Right ventricle myocardium inferior (tissue), 1 donor: ENCODE measurements at places on chromosomes 12 and 14. TPM values are rescaled to one million over a fixed set of nuclear protein-coding genes. Genes with fewer than 3 reads are reported as not detected.

DNA sequence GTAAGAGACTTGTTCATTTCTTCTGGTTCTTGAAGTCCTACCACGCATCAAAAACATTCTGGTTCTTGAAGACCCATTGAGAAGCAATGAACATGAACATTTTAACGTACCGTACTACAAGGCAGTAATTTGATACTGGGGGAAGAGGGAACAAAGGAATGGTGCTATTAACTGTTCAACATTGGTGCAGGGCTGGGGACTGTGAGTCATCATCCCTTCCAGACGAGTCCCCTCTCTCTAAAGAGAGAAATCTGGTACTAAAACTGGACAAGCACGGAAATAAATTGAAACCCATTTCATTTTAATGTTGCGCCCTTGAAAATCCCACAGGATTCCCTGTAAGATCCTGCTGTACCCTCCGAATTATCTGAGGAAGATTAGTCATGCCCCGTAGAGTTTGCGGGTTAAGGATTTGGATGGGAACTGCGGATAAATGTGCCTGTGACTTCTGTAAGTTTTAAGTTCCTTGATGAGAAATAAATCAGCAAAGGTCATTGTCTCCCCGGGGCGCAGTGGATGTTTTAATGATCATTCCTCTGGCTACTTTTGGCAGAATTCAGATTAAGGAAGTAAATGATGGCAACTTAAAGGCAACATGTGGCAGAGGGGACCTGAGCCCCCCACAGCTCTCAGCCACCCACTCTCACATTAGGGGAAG is 78.6 kb downstream of the KCNK13 start:
- DNase-seq: no peak

GRCh38 chr14:103537175-103537990 is 8.4 kb downstream of the TRMT61A start:
- peak; percentile 60 for DNase-seq

- no peak for DNase-seq
Measured at GRCh38 chr14:33932033-33932432, 18.8 kb downstream of the EGLN3 start.

- no peak for DNase-seq
Measured at GRCh38 chr12:116927244-116927940, 16.6 kb downstream of the FBXW8 start.

GRCh38 chr14:76375947-76376404 is at the start of gene ESRRB:
Gene ESRRB (plus strand): TSS chr14:76376137. CDS start chr14:76376402, 265 bp downstream.
- DNase-seq: no peak

DNA sequence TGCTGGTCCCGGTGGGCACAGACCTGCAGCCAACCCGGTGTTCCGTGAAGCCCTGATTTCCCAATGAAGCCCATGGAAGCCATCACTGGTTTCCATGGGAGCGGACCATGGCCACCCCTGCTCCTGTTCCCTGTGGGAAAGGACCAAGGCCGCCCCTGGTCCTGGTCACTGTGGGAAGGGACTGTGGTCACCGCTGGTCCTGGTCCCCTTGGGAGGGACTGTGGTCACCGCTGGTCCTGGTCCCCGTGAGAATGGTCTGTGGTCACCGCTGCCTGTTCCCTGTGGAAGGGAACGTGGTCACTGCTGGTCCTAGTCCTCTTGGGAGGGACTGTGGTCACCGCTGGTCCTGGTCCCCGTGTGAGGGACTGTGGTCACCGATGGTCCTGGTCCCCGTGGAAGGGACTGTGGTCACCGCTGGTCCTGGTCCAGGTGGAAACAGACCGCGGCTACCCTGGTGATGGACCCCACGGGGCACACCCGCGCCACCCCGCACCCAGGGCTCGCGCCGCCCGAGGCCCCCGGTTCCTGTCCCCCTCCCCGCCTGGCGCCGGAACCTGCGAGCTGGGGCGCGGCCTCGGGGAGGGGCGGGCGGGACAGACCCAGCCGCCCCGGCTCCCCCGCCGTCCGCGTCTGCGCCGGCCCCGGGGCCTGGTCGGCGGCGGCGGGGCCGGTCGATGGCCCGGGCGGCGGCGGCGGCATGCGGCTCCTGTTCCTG is at the start of gene GLT1D1:
TSS of gene GLT1D1 (plus strand) at position 594 of the 715 bp plus-strand sequence. CDS start at position 698, 104 bp downstream.
- no peak for DNase-seq

- no peak for DNase-seq
Measured at GRCh38 chr12:19095331-19095730, 34.2 kb upstream of the PLEKHA5 start.

- no peak for DNase-seq
Measured at GRCh38 chr14:26687301-26687837, 89.5 kb upstream of the NOVA1 start.

GRCh38 chr12:50041062-50041860 is 16.0 kb upstream of the RACGAP1 start:
- DNase-seq: no peak

DNA sequence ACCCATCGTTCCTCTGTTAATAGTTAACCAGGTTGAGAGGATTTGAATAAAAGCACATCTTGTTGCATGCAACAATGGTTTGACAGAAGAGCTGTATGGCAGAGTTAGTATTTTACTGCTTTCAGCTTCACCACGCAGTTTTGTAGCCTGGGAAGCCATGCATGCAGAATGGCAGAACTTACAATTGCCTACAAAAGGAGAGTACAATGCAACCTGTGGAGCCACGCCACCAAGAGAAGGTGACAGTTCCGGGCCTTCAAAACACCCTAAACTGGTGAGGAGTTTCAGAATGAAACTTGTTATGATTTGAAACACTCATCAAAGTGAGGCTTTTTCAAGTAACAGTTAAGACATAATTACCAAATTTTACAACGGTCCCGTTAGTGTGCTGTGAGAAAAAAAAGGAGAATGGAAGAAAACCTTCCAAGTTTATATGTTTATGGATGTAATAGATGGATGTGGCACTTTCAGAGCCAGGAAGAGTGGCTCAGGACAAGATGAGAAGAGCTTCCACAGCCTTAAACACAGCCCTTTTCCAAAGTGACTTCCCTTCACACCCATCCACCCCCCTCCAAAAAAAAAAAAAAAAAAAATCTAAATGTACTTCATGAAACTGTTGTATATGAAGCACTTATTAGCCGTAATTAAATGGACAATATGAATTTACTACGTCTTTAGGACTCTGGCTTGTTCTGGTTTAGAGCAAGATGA is 158.7 kb downstream of the EGLN3 start:
- no peak for DNase-seq

DNA sequence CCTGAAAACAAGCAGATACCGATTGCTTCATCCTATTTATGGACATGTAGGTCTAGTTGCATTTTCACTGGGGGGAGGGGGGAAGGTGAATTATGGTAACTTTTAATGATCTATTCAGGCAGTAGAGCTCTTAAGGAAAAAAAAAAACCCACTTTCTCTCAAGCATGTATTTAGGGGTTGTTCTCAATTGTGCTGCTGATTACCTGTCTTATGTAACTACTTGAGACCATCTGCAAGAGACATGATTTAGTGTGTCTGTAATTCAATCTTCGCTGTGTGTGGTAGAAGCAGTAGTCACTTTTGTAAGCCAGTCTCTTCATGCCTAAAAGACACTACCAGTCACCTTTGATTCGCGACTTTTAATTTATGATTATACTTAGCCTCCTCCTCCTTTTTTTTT is 8.9 kb downstream of the CALM1 start:
- no peak for DNase-seq

DNA sequence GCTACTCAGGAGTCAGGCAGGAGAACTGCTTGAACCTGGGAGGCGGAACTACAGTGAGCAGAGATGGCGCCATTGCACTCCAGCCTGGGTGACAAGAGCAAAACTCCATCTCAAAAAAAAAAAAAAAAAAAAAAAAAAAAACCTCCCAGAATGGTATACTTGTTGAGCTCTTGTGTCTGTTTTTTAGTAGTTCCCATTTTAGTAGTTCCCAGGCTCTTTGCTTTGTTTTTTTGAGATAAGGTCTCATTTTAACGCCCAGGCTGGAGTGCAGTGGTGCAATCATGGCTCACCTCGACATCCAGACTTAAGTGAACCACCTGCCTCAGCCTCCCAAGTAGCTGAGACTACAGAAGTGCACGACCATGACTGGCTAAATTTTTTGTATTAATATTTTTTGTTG is 13.4 kb downstream of the ATXN2 start:
- DNase-seq: no peak

- no peak for DNase-seq
Measured at GRCh38 chr12:80509781-80510556, 65.9 kb downstream of the PTPRQ start.

GRCh38 chr14:67883717-67884116 is 64.1 kb downstream of the RAD51B start:
- DNase-seq: no peak

SLC41A2 gene
- 3.9 TPM for total RNA-seq

SLC10A1 gene
- total RNA-seq: not detected

MSI1 gene
- 6.4 TPM for total RNA-seq

SRRM4 gene
- total RNA-seq: 0.43 TPM

AQP6 gene
- total RNA-seq: not detected

SCN8A gene
- total RNA-seq: 0.24 TPM

KRT78 gene
- not detected for total RNA-seq

PTPN21 gene
- total RNA-seq: 30.8 TPM

ACOT6 gene
- not detected for total RNA-seq
